Activated naive CD4-positive, alpha-beta T cell treated with anti-CD3 and anti-CD28 coated beads for 36 hours (primary cell): ENCODE measurements at places on chromosomes 3 and 15. TPM values are rescaled to one million over a fixed set of nuclear protein-coding genes. Genes with fewer than 3 reads are reported as not detected.

GRCh38 chr15:81865850-81866537, 179.8 kb downstream of the MEX3B start:
- no peak overlapping the region for H3K4me3 ChIP-seq
- H3K36me3 ChIP-seq, result no peaks in the 10 kb centered on the region
- no peaks in the 10 kb centered on the region for H3K4me1 ChIP-seq
- no peak for DNase-seq

The DAZL gene
- not detected for total RNA-seq

DNA sequence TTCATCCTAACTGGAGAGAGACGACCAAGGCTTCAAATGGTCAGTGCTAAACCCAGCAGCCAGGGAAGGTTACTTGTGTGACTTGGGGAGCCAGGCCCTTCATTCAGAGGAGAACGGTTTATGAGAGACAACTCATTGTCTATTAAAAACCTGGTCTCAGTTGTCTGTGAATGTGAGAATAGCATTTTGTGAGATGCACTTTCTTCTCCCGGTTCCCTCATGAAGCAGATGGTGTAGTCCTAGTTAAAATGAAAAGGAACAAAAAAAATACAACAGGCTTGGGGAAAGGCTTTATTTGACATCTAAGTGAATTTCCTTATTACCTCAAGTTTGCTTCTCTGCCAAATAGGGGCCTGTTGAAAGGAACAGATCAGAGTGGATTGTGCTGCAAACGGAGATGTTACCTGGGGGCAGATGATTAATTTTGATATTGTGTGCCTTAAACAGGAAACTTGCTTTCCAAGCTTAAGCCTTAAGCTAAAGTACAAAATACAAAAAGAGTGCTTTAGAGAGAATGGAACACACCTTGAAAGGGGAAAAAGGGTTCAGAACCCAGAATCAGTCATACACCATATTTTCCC, 202.7 kb upstream of the BHLHE40 start:
- H3K27ac ChIP-seq, result peak overlapping the region; percentile 89
- DNase-seq, result no peak
- peaks cover 26% of the 10 kb centered on the region for H3K36me3 ChIP-seq
- peak overlapping the region; percentile 13 for H3K4me3 ChIP-seq
- peaks cover 34% of the 10 kb centered on the region for H3K4me1 ChIP-seq

DNA sequence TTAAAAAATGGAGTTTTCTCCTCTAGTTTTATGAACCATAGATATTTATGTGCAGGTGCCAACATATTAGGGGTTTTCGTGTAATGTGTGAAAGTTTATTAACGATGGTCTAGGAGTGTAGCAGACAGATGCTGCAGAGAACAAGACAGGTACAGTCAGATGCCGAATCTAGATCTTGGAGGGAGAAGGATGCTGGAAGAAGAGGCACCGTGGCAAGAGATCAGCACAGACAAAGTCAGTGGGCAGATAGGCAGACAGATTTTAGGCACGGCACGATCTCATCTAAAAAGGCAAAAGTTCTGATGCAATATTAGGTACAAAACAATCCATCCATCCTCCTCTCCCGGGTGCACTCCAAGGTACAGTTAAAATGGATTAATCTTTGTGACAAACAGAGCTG, 161.6 kb downstream of the TIGIT start:
- no peaks in the 10 kb centered on the region for H3K36me3 ChIP-seq
- DNase-seq, result no peak
- H3K27ac ChIP-seq, result no peak overlapping the region
